ENCODE measurements at places on chromosomes 12 and 14.

GRCh38 chr12:65634626-65635331, 189.5 kb upstream of the HMGA2 start:
- H3K36me3 ChIP-seq = no peaks in the 10 kb centered on the region
- H3K4me1 ChIP-seq = peaks cover 60% of the 10 kb centered on the region
- no peak overlapping the region for H3K4me3 ChIP-seq
- peak overlapping the region; percentile 72 for H3K27ac ChIP-seq
- H3K27me3 ChIP-seq = no peaks in the 10 kb centered on the region
- no peak for DNase-seq

- peaks cover 12% of the 10 kb centered on the region for H3K4me1 ChIP-seq
- no peaks in the 10 kb centered on the region for H3K36me3 ChIP-seq
- no peak for DNase-seq
Observed at GRCh38 chr14:74400031-74400685, 25.9 kb downstream of the SYNDIG1L start.

- H3K4me1 ChIP-seq = peaks cover 45% of the 10 kb centered on the region
- H3K27ac ChIP-seq = peak overlapping the region; percentile 87
- H3K27me3 ChIP-seq = no peaks in the 10 kb centered on the region
- no peaks in the 10 kb centered on the region for H3K36me3 ChIP-seq
- no peak for DNase-seq
Observed at GRCh38 chr14:39430762-39431415, 1.3 kb downstream of the FBXO33 start.

GRCh38 chr14:86491743-86492142, 961.8 kb downstream of the FLRT2 start:
- H3K4me1 ChIP-seq = no peaks in the 10 kb centered on the region
- H3K4me3 ChIP-seq = no peak overlapping the region
- DNase-seq = no peak
- H3K27me3 ChIP-seq = no peaks in the 10 kb centered on the region

GRCh38 chr12:630656-631632, 32.3 kb downstream of the NINJ2 start:
- no peaks in the 10 kb centered on the region for H3K27me3 ChIP-seq
- peak overlapping the region; percentile 3 for H3K4me3 ChIP-seq
- no peak for DNase-seq
- peaks cover 66% of the 10 kb centered on the region for H3K4me1 ChIP-seq

DNA sequence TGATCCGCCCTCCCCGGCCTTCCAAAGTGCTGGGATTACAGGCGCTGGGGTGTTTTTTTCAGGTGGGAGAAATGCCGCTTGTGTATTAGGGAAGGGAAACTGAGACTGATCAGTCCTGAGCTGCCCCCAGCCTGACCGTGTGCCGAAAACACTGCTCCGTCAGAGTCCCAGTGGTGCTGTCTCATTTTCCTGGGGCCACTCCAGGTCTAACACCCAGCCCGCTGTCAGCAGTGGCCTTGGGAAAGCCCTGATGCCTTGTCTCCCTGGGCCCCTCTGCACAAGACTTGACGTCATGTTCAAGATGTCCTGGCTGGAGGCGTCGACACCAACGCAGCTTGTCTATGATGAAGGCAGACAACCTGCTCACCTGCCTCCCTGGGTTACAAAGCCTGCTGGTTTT, 165.9 kb downstream of the RBM19 start:
- H3K4me3 ChIP-seq = no peak overlapping the region
- H3K36me3 ChIP-seq = no peaks in the 10 kb centered on the region
- no peak overlapping the region for H3K27ac ChIP-seq
- H3K4me1 ChIP-seq = no peaks in the 10 kb centered on the region
- H3K27me3 ChIP-seq = peaks cover 10% of the 10 kb centered on the region

GRCh38 chr12:90099288-90099687, 390.6 kb upstream of the ATP2B1 start:
- peak overlapping the region; percentile 25 for H3K27ac ChIP-seq
- no peak for DNase-seq
- H3K36me3 ChIP-seq = no peaks in the 10 kb centered on the region
- no peak overlapping the region for H3K4me3 ChIP-seq

DNA sequence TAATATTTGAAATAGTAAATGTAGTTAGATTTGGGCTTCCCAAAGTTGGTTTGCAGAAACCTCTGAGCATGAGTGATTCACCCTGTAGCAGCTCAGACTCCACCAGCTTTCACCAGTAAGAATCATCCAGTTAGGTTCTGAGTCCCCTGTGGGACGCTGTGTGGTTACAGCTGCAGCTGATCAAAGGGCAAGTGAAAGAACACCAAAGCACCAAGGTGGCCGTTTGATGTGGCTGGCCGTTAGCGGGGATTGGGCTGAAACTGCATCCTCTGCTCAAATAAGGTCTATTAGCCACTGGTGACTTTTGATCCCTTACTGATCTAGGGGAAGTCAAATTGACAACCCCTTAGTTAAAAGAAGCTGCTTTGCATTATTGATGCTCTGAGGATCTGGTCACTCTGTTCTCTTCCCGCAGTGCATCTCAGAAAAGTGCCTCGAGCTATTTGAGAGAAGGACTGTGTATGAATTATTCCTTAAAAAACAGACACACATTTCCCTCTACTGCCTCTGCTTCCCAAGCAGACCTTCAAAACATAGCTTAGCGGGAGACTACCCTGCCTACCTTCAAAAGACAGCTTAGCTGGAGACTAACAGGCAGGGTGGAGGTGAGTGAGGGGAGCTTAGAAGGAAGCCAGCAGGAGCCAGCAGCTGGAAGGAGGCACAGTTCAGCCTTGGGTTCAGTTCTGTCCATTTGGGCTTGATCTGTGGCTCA, 3.7 kb downstream of the ABHD12B start:
- H3K27ac ChIP-seq = no peak overlapping the region
- peaks cover 23% of the 10 kb centered on the region for H3K4me1 ChIP-seq
- peaks cover 3% of the 10 kb centered on the region for H3K36me3 ChIP-seq
- no peak for DNase-seq

Measured in osteocyte (in vitro differentiated cells).